Naive thymus-derived CD8-positive, alpha-beta T cell (primary cell): ENCODE measurements at places on chromosomes 5 and 9. TPM values are rescaled to one million over a fixed set of nuclear protein-coding genes. Genes with fewer than 3 reads are reported as not detected.
A peak's percentile ranks its signal among the peaks of the same experiment; 100 is the strongest.

- no peaks in the 10 kb centered on the region for H3K4me1 ChIP-seq
- H3K4me3 ChIP-seq = no peak overlapping the region
- no peaks in the 10 kb centered on the region for H3K27me3 ChIP-seq
- H3K36me3 ChIP-seq = peaks cover 6% of the 10 kb centered on the region
- H3K27ac ChIP-seq = no peak overlapping the region
Observed at GRCh38 chr5:82408033-82408432, 129.9 kb upstream of the RPS23 start.

DNA sequence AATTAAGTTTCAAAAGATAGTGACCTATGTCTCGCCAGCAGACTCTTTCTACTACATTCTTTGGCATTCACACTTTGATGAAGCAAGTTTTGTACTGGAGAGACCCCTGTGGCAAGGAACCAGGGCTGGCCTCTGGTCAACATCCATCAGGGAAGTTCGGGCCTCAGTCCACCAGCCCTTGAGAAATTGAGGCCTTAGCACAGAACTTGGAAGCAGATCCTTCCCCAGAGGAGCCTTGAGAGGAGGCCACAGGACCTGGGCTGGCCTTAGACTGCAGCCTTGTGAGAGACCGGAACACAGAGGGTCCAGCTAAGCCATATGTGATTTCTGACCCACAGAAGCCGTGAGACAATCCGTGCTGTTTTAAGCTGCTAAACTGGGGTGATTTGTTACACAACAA, 317.9 kb downstream of the ZSWIM6 start:
- no peaks in the 10 kb centered on the region for H3K36me3 ChIP-seq
- no peak overlapping the region for H3K4me3 ChIP-seq
- no peaks in the 10 kb centered on the region for H3K4me1 ChIP-seq
- DNase-seq = no peak
- H3K27me3 ChIP-seq = peaks cover 7% of the 10 kb centered on the region

GRCh38 chr5:32225445-32225844, 51.3 kb upstream of the GOLPH3 start:
- no peaks in the 10 kb centered on the region for H3K4me1 ChIP-seq
- no peak for DNase-seq
- H3K36me3 ChIP-seq = peaks cover 26% of the 10 kb centered on the region
- H3K27ac ChIP-seq = peak overlapping the region; percentile 55
- no peak overlapping the region for H3K4me3 ChIP-seq
- H3K27me3 ChIP-seq = no peaks in the 10 kb centered on the region

Gene CEL
- total RNA-seq = 1.3 TPM
